ENCODE measurements at places on chromosomes 12 and 14.

GRCh38 chr12:72365151-72365550, 93.0 kb downstream of the TRHDE start:
- DNase-seq, result no peak

DNA sequence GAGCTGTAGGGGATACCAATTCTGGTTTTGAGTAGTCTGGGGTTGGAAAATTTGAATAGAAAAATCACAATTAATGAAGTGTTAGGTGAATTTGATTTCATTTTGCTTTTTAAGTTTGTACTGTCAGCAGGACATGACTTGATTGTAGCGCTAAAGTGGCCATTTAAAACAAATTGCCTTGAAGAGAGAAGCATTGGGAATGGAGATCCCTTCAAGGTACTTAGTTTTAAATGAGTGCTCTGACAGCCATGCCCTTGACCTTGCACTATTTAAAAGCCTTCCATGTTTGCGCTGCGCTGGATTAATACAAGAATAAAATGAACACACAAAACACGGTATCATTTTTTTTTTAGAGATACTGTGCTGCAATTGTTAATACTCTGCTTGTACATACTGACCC, 345.9 kb downstream of the NAV3 start:
- no peak for DNase-seq

- no peak for DNase-seq
Observed at GRCh38 chr12:83010169-83010804, 323.6 kb downstream of the TMTC2 start.

DNA sequence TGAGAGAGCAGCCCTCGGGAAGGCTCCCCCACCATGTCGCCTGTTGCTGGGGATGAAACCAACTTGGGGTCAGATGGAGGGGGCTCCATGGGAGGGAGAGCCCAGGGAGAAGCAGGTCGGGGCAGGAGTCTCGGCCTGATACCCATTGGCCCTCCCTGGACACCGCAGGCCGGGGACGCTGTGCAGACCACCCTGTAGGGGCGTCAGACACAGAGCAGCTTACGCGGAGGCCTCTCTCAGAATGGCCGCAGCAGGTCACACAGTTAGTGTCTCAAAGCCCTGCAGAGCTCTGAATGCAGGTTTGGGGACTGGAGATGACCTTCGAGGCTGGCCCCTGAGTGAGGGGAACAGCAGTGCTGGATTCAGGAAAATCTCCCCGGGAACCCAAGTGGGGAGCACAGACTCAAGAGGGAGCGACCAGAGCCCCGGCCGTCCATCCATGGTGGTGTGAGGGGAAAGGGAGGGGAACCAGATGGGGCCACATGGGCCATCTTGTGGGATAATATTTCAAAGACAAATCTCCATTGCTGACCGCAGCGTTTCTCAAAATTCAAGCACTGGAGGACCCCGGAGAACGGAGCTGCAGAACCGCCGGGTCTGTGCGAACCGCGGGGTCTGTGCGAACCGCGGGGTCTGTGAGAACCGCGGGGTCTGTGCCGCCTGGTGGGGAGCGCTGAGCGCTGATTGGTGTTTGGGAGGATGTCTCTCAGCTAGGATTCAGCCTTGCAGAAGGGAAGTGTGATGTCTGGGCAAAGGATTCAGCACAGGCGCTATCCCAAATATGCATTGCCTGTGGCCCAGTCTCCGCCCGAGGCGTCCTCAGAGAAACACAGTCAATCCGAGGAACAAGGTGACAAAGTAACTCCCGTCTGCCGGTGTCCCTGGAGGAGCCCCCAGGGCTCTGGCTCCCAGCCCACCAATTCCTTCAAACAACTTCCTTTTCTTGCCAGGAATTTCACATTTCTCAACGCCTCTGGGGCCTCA, 324.4 kb upstream of the RTL1 start:
- DNase-seq, result no peak

DNA sequence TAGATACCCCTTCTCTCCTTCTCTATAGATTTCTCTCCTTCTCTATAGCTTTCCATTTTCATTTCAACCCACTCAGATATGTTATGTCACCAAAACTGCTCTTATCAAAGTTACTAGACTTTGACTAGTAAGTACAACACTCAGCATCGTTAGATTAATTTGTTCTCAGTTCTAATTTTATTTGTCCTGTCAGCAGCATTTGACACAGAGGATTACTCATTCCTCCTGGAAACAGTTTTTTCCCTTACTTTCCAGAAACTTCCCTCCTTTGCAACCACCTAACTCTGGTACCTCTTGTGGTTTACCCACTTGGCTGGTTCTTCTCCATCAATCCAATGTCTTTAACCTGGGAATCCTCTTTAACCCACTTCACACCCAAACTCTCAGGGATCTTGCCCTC, 423.7 kb downstream of the TMTC2 start:
- DNase-seq, result no peak

- DNase-seq, result no peak
Observed at GRCh38 chr12:24795699-24796347, 153.1 kb downstream of the BCAT1 start.

GRCh38 chr14:99463974-99464373, 16.7 kb downstream of the SETD3 start:
- DNase-seq, result no peak

DNA sequence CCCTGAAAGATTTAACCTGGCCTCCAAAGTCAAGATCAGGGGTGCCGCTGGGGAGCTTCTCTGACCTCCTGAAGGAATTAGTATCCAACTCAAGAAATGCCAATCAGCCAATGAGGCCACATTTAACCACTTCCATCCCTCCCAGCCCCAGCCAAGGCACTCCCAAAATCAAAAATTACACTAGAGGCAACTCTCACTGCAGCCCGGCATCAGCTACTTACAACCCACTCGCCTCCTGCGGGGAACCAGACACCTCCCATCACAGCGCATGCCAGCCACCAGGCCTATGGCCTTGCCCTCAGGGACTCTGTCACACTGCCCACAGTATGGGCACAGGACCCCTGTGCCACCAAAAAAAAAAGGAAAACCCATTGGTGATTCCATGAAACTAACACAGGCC, 62.3 kb upstream of the DDX11 start:
- DNase-seq, result peak; percentile 36

DNA sequence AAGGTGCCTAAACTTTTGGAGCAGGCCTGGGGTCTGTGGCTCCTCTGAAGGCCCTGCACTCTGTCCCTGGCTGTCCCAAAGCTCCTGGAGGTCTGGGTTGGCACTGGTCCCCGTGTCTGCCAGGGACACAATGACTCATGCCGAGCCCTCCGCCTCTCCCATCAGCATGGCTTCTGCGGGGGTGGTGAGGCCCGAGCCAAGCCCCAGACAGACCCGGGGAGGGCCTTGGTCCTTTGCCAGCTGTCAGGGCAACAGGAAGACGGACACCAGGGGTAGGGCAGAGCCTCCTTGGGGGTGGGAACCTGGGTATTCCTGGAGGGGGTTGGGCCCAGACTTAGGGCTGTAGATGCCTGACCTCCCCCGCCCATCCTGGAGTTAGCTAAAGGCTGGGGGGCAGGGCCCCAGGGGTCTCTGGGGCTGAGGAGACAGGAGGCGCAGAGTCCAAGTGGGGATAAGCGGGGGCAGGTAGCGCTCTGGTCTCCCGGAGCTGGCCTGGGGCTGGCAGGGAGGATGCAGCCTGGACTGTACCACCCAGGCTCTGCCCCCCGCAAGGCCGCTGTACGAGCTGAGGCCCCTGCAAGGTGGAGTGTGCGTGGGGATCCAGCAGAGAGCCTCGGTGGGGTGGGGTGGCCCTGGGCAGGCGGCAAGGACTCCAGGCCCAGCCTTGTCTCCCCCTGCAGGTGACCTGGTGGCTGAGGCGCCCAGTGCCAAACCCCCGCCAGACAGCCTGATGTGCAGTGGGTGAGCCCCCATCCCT, 16.4 kb upstream of the PUS1 start:
- no peak for DNase-seq

DNA sequence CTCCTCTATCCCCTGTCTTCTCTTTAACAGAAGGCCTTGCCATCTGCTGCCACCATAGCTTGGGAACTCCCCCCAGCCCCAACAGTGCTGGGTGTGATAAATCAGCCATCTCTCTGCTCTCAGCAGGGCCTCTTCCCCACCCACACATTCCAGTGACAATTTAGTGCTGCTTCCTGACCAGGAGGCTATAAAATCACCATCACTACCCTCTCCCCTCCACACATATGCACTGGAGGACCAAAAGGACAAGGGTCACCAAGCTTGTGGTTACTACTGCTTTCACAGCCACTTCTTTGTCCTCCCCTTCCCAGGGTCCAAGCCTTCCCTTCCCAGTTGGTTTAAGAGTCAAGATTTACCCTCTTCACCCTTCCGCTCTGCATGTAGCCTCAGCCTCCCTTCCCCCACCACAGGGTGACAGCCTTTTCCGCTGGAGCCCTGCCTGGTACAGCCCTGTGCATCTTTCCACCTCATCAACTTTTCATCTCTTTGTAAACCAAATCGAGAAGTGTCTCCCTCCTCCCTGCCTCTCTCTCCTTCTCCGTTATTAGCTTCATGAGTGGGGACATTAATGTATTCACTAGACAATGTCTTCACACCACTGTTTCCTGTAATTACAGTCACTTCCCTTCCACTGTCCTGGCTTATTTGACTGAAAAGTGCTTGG, 9.4 kb downstream of the PSMB5 start:
- no peak for DNase-seq

DNA sequence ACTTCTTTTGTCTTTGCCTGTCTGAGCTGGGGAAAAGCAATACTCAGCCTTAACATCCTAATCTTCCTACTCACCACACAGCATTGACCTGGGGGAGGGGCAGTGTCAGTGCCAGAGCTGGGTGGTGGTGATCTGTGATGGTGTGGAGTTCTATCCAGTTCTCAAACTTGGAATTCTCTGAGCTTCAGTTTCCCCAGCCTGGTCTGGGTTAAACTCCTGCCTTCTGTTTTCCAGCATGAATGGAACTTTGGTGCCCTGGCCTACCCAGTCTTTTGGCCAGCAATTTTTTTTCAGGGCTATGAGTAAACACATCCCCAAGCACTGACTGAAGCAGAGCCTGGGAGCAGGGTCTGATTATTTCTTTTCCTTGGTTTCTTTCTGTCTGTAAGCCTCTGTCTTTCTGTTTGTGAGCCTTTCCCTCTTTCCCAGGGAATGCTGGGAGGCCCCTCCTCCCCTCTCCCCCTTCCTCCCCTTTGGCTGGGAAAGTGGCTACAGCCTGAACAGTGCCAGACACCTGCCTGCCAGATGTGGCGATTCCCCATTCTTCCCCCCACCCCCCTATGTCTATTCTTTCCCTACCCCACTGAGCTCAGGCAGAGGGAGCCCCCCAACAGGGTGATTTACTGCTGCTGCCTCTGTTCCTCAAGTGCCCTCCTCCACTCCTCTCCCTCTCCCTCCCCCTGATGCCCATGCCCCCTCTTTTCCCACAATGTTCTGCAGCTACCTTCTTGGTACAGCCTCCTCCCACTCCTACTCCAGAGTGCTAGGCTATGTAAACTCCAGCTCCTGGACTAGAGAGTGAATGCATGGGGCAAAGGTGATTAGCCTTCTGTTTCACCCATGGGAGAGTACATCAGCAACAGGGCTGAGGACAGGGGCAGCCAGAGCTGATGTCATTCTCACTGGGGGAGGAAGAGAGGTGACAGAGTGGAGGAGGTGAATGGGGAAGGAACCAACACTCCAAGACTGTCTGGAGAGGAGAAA, 11.1 kb downstream of the GPR84 start:
- no peak for DNase-seq

GRCh38 chr14:95197551-95197950, 40.2 kb upstream of the DICER1 start:
- DNase-seq, result no peak

- no peak for DNase-seq
Observed at GRCh38 chr12:130133851-130134562, 28.3 kb upstream of the FZD10 start.

DNA sequence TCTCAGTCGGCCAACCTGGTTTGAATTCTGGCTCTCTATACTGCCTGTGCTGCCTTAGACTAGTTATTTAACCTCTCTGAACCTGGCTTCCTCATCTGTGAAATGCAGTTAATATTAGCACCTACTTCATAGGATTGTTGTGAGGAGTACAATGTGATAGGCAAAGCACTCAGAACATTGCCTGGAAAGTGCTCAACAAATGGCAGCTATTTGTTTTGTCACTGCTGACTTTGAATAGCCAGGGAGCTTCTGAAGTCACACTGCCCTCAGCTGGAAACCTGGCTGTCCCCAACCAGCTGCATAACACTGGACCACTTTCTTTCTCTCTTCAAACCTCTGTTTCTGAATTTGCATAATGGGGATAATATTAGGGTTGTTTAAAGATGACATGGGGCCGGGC, 9.6 kb downstream of the TMEM30B start:
- no peak for DNase-seq

DNA sequence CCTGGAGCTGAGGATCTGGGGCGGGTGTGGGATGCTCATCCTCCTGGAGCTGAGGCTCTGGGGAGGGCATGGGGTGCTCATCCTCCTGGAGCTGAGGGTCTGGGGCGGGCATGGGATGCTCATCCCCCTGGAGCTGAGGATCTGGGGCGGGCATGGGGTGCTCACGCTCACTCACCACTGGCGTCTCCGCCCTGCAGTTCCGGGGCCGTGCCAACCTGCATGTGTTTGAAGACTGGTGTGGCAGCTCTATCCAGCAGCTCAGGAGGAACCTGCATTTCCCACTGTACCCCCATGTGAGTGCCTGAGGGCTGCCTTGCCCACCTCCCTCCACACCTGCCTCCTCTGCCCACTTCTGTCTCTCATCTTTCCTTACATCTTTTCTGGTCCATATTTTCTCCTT, 84.4 kb downstream of the B4GALNT3 start:
- no peak for DNase-seq

GRCh38 chr14:96881713-96882112, 84.5 kb downstream of the VRK1 start:
- DNase-seq, result no peak

GRCh38 chr12:91618281-91618680, 435.7 kb upstream of the DCN start:
- DNase-seq, result no peak

DNA sequence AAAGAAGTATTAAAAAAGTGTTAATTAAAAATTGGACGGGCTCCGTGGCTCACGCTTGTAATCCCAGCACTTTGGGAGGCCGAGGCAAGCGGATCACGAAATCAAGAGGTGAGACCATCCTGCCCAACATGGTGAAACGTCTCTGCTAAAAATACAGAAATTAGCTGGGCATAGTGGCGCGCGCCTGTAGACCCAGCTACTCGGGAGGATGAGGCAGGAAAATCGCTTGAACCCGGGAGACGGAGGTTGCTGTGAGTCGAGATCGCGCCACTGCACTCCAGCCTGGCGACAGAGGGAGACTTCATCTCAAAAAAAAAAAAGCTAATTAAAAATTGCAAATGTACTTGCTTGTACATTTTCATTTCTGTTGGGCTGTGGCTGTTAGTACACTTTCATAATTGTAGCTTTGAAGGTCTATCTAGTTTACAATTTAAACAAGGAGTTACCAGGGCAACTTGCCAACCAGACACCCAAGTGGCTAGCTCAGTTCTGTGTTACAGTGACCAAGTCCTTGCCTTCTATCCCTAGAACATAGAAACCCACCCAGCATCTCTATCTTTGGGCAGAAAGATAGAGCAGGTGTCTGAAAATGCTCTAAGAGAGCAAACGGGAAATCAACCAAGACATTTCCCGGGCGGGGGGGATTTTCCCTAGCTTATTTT, 1.2 kb downstream of the COA8 start:
- no peak for DNase-seq

Data from activated effector memory CD4-positive, alpha-beta T cell treated with anti-CD3 and anti-CD28 coated beads, Interleukin-2, amount 50 U/mL, for 16 hours (primary cell).